ENCODE measurements at places on chromosomes 2 and 18.

- no peak for DNase-seq
Observed at GRCh38 chr2:44928483-44929158, 12.9 kb upstream of the SIX3 start.

GRCh38 chr18:46712406-46712805, 44.4 kb downstream of the ST8SIA5 start:
- DNase-seq, result peak; percentile 89

GRCh38 chr2:3299703-3300102, 77.9 kb downstream of the EIPR1 start:
- no peak for DNase-seq

GRCh38 chr2:52632543-52632942, 1135.1 kb upstream of the CHAC2 start:
- no peak for DNase-seq

DNA sequence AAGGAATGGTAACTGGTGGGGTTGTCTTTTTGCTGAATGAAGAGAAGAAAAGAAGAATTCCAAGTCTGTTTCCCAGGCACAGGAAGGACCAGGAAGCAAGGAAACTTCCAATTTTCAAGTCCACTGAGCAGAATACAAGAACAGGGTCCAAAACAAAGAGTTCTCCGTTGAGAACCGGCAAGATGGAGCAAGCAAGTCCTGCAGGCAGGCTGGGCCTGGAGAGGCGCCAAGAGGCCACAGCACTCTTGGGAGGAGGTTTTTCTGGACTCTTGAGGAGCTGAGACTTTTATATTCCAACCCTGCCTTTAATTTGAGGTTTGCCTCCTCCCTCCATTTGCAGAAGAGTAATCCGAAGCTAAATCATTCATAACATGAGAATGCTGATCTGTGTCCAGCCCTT, 224.5 kb downstream of the IKZF2 start:
- DNase-seq, result no peak

GRCh38 chr2:20757405-20758090, 65.4 kb downstream of the LDAH start:
- no peak for DNase-seq

- peak; percentile 47 for DNase-seq
Observed at GRCh38 chr2:226403369-226403768, 396.3 kb downstream of the IRS1 start.

- peak; percentile 73 for DNase-seq
Observed at GRCh38 chr2:59184276-59185020, 943.3 kb upstream of the FANCL start.

DNA sequence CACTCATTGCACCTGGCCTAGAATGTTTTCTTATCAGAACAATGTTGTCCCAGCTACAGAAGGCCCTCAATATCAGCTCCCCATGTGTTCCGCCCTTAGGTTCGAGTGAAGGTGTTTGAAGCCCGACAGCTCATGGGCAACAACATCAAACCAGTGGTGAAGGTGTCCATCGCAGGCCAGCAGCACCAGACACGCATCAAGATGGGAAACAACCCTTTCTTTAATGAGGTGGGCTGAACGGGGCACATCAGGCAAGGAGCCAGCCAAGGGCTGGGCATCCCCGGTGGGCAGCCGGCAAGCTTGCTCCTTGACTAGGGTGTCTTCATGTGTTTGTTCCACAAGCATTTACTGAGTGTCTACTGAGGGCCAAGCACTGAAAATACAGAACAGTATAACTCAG, 9.2 kb downstream of the FER1L5 start:
- no peak for DNase-seq

DNA sequence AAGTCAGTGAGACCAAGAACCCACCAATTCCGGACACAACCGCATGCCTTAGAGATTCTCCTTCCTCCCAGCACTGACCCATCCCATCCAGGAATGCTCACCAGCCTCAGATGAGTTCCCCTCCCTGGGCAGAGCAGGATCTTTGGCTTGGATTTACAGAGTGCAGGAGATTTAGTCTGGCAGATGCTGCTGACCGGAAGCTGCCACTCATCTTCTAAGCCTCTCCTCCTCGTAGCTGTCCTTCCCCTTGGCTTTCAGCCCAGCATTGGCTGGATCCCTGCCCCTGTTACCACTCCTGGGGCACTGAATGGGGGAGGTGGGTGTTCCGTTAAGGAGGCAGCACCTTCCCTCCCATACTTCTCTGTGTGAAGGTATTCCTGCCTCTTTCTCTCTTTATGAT, 53.2 kb downstream of the VWA3B start:
- no peak for DNase-seq

DNA sequence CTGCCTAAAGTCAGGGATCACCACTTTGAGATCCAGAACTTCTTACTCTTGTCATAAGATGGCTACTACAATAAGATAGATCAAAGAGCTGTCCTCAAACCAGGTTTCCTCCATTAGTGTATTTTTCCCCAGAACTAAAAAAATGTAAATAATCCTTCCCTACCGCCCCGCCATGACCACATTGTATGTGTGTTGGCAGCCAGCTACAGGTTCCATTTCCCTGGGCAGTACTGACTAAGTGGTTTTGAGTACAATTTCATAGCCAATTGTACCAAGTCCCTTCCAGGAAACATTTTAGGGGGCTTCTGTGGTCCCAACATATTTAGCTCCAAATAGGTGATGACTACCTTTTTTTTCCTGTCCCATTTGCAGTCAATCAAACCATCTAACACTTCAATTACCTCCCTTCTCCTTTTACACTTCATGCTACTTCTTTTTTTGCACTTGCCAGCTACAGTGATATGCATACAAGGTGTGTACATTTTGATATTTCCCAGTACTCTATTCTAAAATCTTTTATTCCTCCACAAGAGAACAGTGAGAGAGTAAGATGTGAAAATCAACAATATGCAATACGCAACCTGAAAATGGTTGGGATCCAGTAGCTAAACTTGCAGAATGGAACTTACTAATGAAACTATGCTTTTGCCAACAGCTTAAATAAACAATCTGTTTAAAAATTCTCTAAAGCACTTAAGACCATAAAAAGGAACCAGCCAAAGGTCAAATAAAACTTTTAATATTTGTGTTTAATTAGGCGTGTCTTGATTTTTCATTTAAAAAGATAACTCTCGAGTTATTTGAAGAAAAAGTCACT, 3.9 kb downstream of the PUM2 start:
- peak; percentile 42 for DNase-seq

DNA sequence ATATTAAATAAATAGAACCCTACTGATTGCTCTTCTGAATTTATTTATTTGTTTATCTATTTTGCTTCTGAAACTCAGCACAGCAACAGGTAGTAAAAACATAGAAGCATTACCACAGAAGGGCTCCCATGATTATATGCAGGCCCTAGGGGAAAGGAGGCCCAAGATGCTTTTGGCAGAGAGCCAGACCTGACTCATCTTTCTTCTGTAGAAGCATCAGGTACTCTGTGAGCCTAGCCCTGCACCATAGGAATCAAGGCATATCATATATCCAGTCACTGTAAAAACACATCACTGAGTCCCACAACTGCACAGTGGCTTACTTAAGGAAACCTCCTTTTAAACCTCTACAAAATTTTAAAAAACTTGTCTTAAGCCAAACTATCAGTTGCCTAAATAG, 1.8 kb downstream of the SCN9A start:
- DNase-seq, result peak; percentile 83

DNA sequence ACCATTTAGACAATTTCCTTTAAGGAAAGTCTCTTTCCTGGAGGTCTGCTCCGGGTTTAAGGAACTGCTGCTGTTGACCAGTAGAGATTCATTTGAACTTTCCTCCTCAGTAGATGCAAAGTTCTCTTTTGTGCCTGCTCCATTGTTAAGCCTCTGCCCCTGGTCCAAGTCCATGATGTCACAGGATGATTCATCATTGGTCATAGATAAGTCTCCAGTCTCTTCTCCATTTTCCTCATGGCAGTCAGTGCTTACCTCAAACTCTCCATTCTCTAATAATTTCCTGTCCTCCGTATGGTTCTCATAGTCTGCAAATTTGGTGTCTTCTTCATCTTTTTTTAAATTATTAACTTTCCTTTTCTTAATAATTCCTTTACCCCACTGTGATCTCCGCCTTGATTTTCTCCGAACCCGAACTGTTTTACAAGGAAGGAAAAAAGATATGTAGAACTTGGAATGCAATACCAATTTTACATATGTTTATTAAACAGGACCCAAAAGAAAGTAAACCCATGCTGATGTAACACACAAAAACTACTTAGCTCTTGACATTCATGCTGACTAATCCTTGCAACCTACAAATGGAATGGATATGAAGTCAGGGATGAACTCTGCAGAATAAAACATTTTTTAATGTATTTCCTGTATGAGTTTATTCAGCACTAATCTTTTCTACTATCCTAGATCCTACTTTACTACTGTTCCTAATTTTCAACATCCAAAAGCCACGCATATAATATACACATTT, 169.1 kb downstream of the ATAD2B start:
- peak; percentile 84 for DNase-seq

GRCh38 chr18:34787931-34788532, 77.9 kb downstream of the DTNA start:
- peak; percentile 64 for DNase-seq

- peak; percentile 76 for DNase-seq
Observed at GRCh38 chr2:66445925-66446871, 11.3 kb downstream of the MEIS1 start.

DNA sequence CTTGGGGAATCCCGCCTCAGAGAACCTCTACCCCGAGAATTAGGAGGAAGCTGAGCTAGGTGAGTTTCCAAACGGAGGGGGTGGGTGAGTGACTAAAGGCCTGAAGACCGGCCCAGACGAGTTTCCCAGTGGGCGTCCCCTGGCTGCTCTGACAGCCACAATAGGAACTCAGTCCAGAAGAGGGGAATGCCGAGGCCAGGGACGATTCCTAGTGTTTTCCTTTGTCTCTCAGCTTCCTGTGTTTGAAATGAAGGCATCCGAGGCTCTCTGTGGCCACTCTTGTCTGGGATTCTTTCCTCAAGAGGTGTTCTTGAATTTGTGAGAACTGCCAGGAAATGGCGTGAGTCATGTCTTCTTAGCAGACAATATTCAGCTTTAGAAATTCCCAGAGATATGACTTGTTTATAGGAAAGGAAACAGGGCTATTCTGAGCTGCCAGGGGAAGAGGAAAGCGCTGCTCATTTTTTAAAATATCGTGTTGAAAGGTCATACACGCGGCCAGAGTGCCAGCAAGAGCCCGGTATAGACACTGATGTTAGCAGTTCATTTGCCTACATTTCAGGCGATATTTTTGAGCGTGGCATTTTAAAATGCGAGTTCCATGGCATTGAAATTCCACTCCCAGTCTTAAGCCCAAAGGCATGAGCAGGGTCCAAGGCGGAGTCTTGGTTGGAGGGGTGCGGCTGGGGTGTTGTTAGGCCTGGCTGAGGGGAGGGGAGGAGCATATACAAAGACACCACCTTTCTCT, 169.1 kb upstream of the KLF7 start:
- DNase-seq, result peak; percentile 99

GRCh38 chr2:228949831-228950230, 321.3 kb downstream of the PID1 start:
- no peak for DNase-seq

- peak; percentile 91 for DNase-seq
Observed at GRCh38 chr18:2515908-2516625, 55.2 kb downstream of the METTL4 start.

GRCh38 chr2:124985270-124985669, 960.2 kb downstream of the CNTNAP5 start:
- DNase-seq, result peak; percentile 7

DNA sequence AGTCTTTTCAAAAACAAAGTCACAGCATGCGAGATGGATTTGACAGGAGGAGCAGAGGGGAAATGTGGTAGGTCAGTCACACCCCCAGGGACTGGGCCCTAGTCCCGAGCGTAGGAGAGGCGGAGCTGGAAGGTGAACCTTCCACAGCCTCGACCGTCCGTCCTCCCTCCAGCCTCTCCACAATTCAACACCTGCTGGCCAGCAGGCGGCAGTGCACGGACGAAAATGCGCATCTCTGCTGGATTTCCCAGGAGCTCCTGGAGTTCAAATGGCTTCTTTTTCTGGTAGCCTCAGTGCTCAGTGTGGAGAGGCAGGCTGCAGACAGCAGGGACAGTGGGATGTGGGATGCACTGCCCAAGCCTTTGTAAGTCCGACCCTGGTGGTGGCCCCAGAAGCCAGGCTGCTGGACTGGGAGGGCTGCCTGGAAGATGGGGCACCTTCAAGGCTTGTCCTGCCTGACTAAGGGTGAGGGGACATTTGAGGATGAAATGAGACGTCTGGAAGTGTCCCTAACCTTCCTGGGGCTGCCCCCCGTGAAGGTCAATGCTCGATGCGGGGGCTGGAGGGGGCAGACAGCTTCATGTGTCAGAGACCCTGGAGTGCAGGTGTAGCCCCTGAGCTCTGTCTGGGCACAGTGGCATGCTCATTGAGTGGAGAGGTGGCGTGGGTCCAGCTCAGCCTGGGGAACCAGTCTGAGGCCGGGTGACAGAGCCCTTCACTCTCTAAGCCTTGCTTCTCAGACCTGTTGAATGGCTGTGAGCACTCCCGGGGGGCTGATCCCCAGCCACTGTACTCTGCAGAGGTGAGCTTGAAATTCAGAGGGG, 189.5 kb downstream of the TFCP2L1 start:
- DNase-seq, result peak; percentile 64

GRCh38 chr2:144711630-144712549, 192.0 kb upstream of the ZEB2 start:
- DNase-seq, result no peak

- DNase-seq, result no peak
Observed at GRCh38 chr2:8281950-8282857, 399.7 kb upstream of the ID2 start.

GRCh38 chr18:58793361-58793760, 71.3 kb upstream of the ZNF532 start:
- peak; percentile 66 for DNase-seq

DNA sequence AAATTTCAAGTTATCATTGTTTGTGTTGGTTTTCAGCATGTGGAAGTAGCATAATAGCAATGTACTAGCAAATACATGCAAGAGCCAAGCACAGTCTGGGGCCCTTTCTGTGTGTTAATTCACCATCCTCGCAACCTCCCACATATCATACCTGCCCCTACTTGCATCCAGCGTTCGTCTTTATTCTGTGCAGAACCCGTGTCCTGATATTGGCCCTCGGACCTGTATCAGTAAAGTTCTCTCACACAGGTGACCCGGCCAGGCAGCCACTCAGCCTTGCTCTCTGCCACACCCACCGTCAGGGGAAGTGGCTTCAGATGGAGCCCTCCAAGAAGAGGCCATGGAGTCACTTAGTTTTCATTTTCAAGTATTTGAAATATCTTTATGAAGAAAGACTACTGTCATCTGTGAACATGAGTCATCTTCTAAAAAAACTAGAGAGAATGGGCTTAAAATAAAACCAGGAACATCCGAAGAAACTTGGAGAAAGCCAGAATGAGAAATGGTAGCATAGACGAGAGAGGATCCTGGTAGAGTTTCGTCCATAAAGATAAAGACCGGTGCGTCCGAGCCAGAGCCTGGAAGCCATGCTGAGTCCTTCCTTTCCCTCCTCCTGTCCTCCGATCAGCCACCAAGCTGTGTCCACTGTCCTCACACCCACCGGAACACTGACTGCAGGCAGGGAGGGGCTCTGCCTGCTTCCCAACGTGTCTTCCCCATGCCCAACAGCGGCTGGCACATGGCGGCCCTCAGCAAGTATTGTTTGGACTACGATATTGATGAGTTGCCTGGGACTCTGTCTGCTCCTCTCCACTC, 57.3 kb upstream of the RPL31 start:
- no peak for DNase-seq

Measured in astrocyte of the spinal cord (primary cell).